ENCODE measurements at places on chromosomes 1 and 21.

DNA sequence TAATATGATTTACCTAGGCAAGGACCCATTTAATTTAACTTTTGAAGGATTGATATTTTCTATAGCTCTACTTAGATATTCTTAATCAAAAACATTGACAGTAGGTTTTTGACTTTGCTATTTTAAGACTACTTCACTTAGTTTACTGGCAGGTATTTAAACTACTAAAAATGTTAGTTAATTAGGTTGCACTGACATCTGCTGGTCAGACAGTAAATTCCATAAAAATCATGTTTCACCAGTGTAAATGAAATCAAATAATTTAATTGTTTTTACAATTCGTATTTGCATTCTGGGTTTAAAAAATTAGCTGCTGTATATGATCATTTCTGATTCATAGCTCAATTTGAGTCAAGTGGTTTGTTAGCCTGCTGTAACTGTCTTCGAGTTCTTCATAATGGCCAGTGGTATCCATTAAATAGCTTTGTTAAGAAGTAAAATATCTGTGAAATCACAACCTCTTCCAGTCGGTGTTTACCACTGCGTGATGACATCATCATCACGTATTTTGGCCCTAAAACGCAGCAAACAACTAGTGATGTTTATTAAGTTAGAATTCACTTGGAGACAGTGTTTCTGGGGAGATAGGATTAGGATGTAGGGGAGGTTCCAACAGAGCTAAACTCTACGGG, 26.2 kb downstream of the EXTL2 start:
- no peak for DNase-seq

- no peak for DNase-seq
Measured at GRCh38 chr21:44865561-44866280, 7.8 kb downstream of the PTTG1IP start.

DNA sequence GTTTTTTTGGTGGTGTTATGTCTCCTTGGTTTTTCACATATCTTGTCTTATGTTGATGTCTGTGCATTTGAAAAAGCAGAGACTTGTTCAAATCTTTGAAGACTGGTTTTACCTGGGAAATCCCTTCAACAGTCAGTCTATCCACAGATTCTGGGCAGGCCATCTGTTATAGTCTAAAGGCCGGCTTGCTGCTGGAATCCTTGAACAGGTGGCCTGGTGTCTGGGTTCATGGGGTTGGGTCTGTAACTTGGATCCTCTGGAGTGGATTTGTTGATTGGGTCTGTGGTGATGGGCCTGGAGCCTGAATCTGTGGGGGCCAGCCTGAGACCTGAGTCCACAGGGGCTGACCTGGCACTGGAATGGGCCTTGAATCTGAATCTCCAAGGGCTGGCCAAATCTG, 12.2 kb downstream of the LORICRIN start:
- DNase-seq: no peak

DNA sequence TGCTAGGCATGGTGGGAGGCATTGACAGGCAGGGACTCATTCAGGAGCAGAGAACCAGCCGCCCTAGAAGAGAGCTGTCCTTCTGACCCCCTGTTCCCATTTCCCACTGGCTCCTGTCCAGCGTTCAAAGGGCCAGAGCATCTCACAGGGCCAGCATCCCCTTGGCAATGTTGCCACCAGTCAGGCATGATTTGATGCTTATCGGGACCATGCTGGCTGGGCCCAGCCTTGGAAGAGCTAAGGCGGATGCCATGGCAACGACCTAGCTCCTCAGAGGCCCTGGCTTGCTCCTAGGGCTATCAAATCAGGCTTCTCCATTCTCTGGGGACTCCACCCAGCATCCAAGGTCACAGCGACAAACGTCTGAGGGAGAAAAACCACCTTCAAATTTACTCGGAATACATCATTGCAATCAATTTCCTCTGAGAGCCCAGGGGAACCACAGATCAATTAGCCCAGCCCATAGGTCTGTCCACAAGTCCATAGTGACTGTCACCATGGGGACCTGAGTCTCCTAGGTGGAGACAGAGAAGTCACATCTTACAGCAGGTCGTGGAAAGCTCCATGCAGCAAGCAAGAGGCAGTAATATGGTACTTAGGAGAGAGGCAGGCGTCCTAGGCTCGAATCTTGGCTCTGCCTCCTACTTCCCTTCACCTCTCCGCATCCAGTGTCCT, 14.1 kb upstream of the VWA5B1 start:
- no peak for DNase-seq

- no peak for DNase-seq
Measured at GRCh38 chr1:110164725-110165350, 14.5 kb downstream of the SLC6A17 start.

DNA sequence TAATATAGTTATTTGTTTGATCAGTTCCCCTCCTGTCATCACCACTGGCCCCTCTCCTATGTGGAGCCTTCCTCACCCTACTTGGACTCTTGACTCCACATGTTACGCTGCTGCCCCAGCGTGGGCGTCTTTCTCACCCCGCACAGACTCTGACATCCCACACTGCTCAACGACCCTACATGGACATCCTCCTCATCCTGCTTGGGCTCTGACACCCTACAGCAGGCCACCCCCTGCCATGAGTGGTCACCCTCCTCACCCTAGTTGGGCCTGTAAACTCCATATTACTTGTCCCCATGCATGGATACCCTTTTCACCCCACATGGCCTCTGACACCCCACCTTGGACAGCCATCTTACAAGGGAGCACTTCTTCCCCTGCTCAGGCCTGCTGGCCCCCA, 21.0 kb downstream of the TTC4 start:
- DNase-seq: no peak

GRCh38 chr1:7684132-7684531, 87.0 kb upstream of the VAMP3 start:
- no peak for DNase-seq

DNA sequence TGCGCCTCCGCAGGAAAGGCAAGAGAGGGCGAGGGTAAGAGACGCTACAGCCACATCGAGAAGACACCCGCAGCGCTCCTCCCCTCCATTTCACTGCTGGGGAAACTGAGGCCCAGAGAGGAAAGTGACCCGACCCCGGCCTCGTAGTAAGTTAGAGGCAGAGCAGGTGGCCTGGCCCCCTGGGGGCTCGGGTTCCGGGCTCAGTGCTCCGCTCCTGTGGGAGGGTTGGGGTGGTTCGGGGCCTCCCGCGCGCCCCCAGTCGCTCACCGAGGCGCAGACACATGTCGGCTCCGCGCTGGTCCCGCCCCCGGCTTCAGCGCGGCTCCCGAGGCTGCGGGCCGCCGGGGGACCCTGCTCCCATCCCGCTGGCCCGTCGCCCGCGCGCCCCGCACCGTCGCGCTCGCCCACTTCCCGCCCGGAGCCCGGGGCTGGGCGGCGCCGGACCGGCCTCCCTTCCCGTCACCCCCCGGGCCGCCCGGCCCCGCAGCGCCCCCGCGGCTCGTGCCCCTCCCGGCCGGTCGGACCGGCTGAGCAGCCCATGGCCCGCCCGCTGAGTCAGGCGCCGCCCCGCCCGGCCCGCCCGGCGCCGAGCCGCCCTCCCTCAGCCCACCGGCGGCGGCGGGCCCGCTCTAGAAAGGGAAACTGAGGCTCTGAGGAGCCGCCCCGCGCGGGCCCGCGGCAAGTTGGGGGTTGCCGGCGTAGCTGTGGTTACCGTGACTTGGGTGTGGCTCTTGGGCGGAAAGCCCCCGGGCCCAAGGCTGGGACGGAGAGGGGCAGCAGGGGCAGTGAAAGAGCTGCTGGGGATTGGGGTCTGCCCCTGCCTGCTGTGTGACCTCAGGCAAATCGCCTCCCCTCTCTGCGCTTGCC, at the start of gene TMEM54:
TMEM54 (minus strand) TSS at position 434 of the 867 bp plus-strand sequence; CDS start at position 283, 151 bp downstream.
- DNase-seq: no peak

- DNase-seq: no peak
Measured at GRCh38 chr1:9075022-9075421, 5.6 kb upstream of the SLC2A5 start.

DNA sequence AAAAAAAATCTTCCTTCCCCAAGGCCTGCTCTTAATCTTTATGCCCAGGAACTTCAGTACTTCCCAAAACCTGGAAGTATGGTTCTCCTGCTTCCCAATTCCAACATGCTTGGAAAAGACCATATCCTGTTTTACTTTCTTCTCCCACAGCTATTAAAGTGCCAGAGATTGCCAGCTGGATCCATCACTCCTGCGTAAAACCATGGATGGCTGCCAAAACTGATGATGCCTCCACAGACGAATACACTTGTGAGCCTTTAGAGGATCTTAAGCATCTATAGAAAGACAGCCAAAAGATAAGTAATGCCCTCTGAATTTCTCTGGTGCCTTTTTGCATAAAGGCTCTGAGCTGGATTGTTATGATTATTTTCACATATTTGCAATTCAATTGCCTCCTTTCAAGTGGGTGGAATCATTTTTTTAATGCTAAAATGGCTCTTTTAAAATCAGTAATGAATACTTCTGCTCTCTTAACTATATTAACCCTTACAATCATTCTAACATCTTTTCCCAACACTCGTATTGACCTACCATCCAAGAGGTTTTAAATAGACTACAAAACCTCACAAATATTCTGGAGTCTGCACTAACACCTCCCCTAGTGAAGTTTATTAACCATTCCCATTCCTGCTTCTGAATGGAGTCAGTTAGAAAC, 1807.8 kb downstream of the BRINP3 start:
- no peak for DNase-seq

DNA sequence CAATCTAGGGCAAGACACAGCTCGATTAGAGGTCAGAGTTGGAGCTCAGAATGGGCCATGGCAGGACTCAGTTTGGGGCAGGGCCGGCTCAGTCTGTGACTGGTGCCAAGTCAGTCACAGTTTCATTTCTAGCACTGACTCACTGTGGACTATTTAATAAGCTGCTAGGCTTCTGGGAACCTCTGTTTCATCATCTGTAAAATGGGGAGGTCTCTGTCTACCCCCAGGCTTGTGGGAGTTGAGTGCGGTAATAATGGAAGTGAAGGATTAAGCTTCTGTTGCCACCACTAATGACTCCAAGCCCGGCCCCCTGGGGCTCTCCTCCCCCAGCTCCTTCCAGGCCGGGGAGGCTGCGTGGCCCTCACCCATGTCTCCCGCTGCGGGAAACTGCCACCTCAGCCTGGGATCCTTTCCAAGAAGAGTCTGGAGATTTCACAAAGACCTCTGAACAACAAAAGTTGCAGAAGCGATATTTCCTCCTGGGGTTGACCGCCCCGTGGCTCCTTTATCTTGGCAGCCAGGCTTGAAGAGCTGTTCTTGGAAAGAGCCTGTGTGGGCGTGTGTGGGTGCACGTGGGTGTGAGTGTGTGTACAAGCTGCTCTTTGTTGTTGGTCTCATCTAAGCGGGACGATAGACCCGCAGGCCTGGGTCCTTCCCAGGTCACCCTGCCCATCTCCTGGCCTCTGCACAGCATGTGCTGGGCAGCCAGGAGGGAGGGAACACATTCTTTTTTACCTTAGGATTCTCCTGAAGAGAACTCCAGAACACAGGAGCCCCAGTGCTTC, 29.1 kb downstream of the KNCN start:
- peak; percentile 68 for DNase-seq

DNA sequence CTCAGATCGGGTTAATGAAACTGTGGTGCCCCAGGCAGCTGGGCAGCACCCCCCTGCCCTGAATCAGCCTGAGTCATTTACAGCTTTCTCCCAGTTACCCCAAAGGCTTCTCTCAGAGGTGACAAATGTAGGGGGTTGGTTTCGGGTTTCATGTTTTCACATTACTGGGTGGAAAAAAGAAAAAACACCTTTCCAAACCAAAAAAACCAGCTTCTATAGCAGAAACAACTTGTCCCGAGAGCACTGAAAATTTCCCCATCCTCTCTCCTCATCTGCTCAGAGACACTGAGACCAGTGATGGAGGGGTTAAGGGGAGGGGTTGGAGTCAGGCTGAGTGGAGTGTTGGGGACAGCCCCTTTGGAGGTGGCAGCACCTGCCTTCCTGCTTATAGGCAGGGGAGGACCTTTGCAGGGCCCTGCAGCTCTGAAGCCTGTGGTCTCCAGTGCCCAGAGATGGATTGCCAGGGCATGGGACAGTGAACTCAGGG, 15.6 kb downstream of the UTP11 start:
- DNase-seq: peak; percentile 82

DNA sequence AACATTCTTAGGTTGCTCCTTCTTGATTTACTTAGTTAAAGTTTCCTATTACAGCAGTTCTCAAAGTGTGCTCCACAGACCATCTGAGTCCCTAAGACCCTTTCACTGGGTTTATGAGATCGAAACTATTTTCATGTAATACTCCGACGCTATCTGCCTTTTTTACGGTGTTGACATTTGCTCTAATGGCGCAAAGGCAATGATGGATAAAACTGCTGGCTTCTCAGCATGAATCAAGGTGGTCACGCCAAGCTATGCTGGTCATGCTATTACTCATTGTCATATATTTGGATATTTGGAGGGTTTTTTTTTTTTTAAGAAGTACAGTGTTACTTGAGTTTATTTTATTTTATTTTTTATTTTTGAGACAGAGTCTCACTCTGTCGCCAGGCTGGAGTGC, 235.1 kb downstream of the KIF26B start:
- no peak for DNase-seq

DNA sequence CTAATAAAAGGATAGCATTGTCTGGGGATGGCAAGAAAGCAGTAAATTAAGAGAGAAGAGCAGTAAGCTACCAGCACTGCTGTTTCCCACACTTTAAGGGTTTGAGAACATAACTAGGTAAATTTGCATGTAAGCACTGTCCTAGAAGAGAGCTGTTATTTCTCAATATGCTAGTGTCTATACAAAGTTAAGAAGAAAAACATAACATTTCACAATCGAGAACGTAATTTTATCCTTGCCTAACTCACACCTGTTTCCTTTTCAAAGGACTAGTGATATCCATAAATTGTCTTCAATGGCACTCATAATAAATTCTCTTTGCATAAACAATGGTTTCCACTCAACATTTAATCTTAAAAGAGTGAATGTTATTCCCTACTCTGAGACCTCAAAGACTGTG, 576.0 kb downstream of the PTBP2 start:
- no peak for DNase-seq
